Fibroblast of skin of scalp (primary cell): ENCODE measurements at places on chromosomes 5 and 9.
A peak's percentile ranks its signal among the peaks of the same experiment; 100 is the strongest.

GRCh38 chr5:172641359-172642050 is 442 bp downstream of the NEURL1B start:
- DNase-seq: no peak

DNA sequence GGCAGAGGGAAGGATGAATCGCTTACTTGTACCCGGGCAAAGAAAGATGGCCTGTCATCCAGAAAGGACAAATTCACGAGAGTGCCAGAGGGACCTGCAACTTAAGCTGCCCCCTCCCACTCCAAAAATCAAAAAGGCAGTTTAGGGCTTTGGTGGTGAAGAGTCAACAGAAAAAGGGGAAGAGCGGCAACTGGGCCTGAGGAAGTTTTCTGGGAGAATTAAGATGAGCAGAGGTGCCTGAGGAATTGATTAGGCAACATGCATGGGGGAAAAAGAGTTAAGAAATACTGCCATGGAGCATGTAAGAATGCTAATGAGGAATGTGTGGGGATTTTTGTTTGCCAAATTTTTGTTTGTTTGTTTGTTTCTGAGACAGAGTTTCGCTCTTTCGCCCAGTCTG is 1.8 kb upstream of the ACTL7B start:
- DNase-seq: no peak

GRCh38 chr9:123540457-123540856 is 184.5 kb downstream of the CRB2 start:
- DNase-seq: peak; percentile 23

GRCh38 chr5:3376611-3377010 is 219.0 kb upstream of the IRX1 start:
- DNase-seq: no peak

GRCh38 chr9:128632486-128632885 is 24.2 kb downstream of the DYNC2I2 start:
- no peak for DNase-seq

DNA sequence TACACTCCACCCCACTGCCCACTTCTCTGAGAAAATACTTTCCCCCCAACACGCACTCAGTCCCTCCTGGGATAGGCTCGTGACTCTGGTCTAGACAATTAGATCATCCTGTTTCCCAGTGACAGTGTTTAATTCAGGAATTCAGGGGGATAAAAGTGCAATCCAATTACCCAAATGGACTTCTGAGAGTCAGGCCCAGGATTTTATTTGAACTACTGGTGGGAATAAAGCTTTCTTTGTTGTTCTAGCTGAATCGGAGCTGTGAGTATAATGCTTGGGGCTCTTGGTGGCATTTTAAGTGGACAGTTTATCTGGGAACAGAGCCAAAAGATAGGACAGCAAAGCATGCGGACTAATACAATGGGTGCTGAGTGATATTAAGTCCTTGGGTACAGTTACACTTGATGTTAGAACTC is 683.3 kb downstream of the MAT2B start:
- peak; percentile 35 for DNase-seq

- DNase-seq: no peak
Observed at GRCh38 chr5:92567831-92568450, 1013.1 kb downstream of the NR2F1-AS1 start.

GRCh38 chr9:114224247-114224610 is 68.9 kb downstream of the COL27A1 start:
- peak; percentile 79 for DNase-seq

DNA sequence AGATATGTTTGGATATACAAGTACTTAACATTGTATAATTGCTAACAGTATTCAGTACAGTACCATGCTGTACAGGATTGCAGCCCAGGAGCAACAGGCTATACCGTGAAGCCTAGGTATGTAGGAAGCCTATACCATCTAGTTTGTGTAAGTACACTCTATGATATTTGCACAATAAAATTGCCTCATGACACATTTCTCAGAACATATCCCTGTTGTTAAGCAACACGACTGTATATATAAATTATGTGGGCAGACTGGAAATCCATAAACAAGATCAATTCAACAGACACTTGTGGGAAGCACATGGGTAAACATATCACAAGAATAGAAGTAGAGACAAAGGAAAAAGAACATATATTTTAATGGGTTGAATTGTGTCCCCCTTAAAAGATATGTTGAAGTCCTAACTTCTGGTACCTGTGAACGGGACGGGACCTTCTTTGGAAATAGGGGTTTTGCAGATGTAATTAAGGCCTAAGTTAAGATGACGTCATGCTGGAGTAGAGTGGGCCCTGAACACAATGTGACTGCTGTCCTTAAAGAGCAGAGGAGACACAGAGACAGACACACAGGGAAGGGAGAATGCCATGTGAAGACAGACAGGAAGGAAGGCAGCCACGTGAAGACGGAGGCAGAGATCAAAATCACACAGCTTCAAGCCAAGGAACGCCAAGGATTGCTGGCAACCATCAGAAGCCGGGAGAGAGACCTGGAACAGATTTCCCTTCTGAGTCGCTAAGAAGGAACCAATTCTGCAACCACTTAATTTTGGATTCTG is 76.3 kb downstream of the SCAI start:
- DNase-seq: peak; percentile 1

GRCh38 chr5:13739479-13739878 is 205.0 kb downstream of the DNAH5 start:
- DNase-seq: no peak

DNA sequence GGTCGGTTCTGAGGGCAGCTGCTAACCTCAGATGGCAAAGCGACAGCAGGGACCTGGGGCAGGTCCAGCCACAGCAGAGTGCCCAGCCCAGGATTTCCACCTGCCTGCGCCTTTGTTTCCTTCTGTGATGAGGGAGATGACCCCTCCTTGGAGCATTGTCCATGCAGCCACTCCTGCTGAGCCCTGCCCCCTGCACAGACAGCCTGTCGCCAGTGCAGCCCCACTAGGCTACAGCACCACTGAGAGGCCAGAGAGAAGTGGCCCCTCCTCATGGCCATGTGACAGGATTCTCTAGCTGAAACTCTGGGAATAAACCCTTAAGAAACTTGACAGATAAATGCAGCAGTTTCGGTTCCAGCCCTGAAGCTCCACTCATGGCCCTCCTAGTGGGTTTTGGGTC is 10.5 kb upstream of the MRNIP start:
- no peak for DNase-seq

- no peak for DNase-seq
Observed at GRCh38 chr5:60370508-60370907, 329.5 kb downstream of the DEPDC1B start.

GRCh38 chr5:16464664-16465543 is 696 bp downstream of the ZNF622 start:
- peak; percentile 9 for DNase-seq

GRCh38 chr5:39440192-39440957 is 15.6 kb upstream of the DAB2 start:
- no peak for DNase-seq

DNA sequence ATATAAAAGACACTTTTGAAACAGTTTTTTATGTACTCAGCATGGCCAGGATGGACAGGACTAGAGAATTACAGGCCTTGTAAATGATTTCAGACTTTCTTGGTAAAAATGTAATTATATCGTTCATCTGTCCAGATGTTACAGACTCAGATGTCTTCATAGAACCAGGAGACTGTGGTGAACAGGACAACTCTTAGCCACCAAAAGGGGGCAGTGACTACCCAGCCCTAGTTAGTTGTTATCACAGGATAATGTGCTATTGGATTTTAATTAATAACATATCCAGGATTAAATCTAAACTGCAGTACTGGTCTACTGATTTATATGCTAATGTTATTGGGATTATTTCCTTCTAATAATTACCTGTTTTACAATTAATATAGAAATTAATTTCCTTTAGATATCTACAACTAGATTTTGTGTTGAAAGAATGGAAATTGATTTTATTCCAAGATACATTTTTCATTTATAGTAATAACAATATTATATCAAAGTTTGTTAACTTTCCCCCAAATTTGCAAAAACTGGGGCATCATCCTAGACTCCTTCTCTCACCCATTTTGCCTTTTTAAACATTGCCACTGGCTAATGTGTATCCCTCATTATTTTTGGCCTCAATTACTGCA is 99.4 kb downstream of the MTREX start:
- peak; percentile 70 for DNase-seq

GRCh38 chr5:146877783-146878475 is 628 bp downstream of the PPP2R2B start:
- DNase-seq: no peak

DNA sequence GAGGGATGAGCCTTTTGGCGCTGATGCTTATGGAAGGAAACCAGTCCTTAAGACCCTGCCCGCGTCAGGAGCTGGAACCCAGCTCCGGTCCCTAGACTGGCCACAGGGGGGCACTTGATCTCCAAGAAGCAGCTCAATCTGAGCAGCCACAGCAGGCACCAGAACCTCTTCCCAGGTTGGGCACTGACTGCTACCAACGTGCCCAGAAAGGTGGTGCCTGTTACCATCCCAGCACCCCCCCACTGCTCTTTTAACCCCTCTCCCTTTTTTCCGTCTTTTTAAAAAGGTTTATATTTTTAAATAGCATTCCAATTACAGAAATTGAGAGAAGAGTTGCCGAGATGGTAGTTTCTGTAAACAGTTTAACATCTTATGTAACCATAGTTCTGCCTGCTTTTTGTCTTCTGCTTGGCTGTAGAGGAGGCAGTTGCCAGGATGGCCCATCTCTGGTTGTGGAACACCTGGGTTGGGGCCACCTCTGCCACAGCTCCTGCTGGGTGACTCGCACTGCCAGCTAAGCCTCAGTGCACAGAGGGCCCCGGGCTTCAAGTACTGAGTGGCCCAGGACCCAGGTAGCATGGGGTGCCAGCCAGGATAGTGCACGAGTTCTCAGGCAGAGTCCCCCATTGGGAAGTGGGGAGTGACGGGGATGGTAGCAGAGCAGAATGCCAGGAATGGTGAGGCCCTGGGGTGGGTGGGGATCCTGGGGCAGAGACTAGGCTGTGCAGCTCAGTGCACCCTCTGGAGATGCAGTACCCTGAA is 62.8 kb downstream of the PFDN1 start:
- peak; percentile 66 for DNase-seq

GRCh38 chr5:6659941-6660684 is 26.9 kb downstream of the SRD5A1 start:
- no peak for DNase-seq

DNA sequence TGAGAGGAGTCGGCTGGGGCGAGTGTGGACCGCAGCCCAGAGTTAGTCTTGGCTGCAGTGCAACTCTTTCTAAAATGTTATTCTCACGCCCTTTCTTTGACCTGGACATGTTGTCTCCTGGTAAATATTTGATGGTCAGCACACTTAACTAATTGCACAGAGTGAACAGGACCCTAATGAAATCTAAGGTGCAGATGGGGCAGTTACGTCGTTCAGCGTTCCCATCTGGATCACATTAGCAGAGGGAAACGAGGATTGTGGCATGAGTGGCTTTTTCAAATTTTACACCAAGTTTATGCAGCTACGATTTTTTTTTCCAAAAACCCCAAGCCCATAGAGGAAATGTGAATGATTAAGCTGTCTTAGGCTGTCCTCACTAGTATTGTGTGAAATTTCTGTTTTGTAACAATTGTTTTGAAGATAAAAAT is 483 bp downstream of the C9orf85 start:
- peak; percentile 47 for DNase-seq

GRCh38 chr5:158051036-158051435 is 192.1 kb upstream of the CLINT1 start:
- peak; percentile 51 for DNase-seq

GRCh38 chr9:138011951-138012500 is 134.4 kb downstream of the CACNA1B start:
- no peak for DNase-seq

GRCh38 chr5:102875721-102876123 is 120.6 kb downstream of the PAM start:
- no peak for DNase-seq

- DNase-seq: no peak
Observed at GRCh38 chr5:132073231-132074013, at the start of gene CSF2. TSS of gene CSF2 (plus strand) at chr5:132073789. CDS start at chr5:132073824, 35 bp downstream.
